A673 (cell line): ENCODE measurements at places on chromosomes 1 and 21. TPM values are rescaled to one million over a fixed set of nuclear protein-coding genes. Genes with fewer than 3 reads are reported as not detected.

The EVA1C gene
- total RNA-seq = 4.3 and 7.2 TPM in 2 replicates

The PDZK1IP1 gene
- not detected in 2 replicates for total RNA-seq

The S100A13 gene
- 11.0 and 18.0 TPM in 2 replicates for total RNA-seq

The KCNK1 gene
- total RNA-seq = not detected in 2 replicates

The TTC34 gene
- total RNA-seq = 0.84 and 1.5 TPM in 2 replicates

The IQGAP3 gene
- total RNA-seq = 35.3 and 37.5 TPM in 2 replicates

GRCh38 chr1:217929213-217929885, 298.2 kb downstream of the SPATA17 start:
- H3K27me3 ChIP-seq = peaks cover 35% of the 10 kb centered on the region
- no peak for DNase-seq
- no peaks in the 10 kb centered on the region for H3K4me1 ChIP-seq
- no peak overlapping the region for H3K4me3 ChIP-seq

DNA sequence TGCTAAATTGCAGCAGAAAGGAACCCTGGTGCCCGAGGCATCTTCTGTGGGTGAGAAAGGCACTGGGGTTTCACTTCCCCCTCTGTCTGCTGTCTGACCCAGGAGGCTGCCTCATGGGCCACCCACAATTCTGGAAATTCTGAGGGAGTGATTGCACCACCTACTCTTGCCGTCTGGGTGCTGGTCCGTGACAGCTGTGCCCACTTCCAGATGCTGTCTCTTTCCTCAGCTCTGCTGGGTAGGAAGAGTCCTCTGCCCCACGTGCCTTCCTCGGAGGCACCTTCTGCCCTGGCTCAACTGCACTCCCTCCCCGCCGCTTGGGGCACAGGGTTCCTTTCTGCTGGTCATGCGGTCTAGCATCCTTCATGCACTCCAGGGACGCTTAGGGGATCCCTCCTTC, 96.3 kb downstream of the ARHGEF10L start:
- H3K27ac ChIP-seq = no peak overlapping the region
- H3K4me3 ChIP-seq = no peak overlapping the region
- DNase-seq = no peak
- H3K36me3 ChIP-seq = no peaks in the 10 kb centered on the region
- no peaks in the 10 kb centered on the region for H3K27me3 ChIP-seq

- H3K27ac ChIP-seq = no peak overlapping the region
- no peaks in the 10 kb centered on the region for H3K4me1 ChIP-seq
- H3K27me3 ChIP-seq = no peaks in the 10 kb centered on the region
- H3K4me3 ChIP-seq = no peak overlapping the region
- DNase-seq = no peak
Measured at GRCh38 chr1:196381544-196381943, 226.7 kb downstream of the KCNT2 start.

GRCh38 chr1:12345350-12346217, 115.8 kb downstream of the VPS13D start:
- DNase-seq = no peak
- no peak overlapping the region for H3K27ac ChIP-seq
- H3K4me3 ChIP-seq = no peak overlapping the region
- peaks cover 25% of the 10 kb centered on the region for H3K36me3 ChIP-seq
- no peaks in the 10 kb centered on the region for H3K4me1 ChIP-seq
- no peaks in the 10 kb centered on the region for H3K27me3 ChIP-seq

GRCh38 chr21:17758683-17759082, 60.5 kb downstream of the C21orf91 start:
- no peaks in the 10 kb centered on the region for H3K4me1 ChIP-seq
- no peaks in the 10 kb centered on the region for H3K36me3 ChIP-seq
- no peak for DNase-seq

DNA sequence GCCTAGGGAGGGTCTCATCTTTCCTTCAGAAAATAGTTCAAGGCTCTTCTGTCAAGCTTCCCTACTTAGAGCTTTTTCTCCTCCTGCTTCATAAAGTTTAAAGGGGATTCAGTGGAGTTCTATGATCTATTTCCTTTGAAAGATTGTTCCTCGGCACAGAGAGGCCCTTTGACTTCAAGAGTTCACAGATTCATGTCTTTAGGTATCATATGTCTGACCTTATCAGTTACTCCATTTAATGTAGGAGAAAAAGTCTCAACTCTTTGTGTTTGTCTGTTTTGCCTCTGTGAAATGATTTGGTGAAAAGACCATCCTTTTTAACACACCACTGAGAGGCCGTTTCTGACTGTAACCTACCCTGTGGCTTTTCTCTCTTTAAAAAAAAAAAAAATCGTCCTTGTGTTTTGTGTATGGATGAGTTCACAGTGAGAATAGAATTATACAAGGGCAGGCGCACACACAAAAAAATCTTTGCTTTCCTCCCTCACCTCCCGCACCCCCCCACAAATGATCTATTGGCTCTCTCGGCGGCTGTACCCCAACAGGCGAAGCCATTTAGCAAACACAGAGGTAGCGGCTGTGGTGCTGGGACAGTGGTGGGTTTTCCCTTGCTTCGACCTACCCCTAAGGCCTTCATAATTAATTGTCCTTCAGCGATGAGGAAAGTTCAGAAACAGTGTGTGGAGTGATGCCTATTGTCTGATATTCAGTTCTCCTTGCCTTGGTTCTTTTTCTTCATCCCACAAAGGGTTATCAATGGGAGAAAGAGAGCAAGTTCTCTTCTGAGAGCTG, 29.6 kb downstream of the PROX1 start:
- no peak overlapping the region for H3K27ac ChIP-seq
- H3K36me3 ChIP-seq = no peaks in the 10 kb centered on the region
- DNase-seq = no peak

DNA sequence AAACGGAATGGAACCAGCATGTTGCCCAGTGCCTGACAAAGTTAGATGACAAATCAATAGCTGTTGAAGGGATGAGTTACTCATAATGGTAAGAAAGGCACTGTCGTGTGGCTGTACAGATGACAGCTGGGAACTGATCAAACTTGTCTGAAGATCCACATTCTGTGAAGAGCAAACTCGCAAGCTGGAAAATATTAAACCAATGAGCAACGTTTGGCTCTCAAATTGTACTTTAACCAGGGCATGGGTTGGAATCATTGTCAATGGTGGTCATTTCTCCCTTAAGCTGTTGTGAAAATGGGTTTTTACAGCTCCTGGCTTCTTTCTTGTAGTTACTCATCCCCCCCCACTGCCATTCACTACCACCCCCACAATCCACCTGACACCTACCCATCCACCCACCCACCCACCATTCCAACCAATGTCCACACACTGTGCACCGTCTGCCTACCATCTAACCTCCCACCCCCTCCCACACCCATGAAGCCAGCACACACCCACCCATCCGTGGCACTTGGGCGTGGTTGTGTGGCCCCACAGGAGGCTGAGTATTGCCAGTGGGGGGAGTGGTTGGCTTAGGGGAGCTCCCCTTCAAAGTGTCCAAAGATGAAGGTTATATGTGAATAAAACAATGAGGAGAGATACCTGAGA, 46.7 kb downstream of the CLDN14 start:
- no peak overlapping the region for H3K27ac ChIP-seq
- no peak for DNase-seq
- H3K4me1 ChIP-seq = no peaks in the 10 kb centered on the region
- H3K36me3 ChIP-seq = no peaks in the 10 kb centered on the region

- no peaks in the 10 kb centered on the region for H3K4me1 ChIP-seq
- H3K27me3 ChIP-seq = no peaks in the 10 kb centered on the region
- no peak overlapping the region for H3K4me3 ChIP-seq
- DNase-seq = no peak
- H3K27ac ChIP-seq = no peak overlapping the region
Measured at GRCh38 chr1:74681449-74681848, 7.9 kb upstream of the ERICH3 start.

GRCh38 chr1:199690496-199690895, 337.0 kb upstream of the NR5A2 start:
- DNase-seq = no peak
- H3K36me3 ChIP-seq = no peaks in the 10 kb centered on the region
- H3K27me3 ChIP-seq = peaks cover 15% of the 10 kb centered on the region
- peaks cover 54% of the 10 kb centered on the region for H3K4me1 ChIP-seq
- H3K27ac ChIP-seq = no peak overlapping the region
- H3K4me3 ChIP-seq = no peak overlapping the region

DNA sequence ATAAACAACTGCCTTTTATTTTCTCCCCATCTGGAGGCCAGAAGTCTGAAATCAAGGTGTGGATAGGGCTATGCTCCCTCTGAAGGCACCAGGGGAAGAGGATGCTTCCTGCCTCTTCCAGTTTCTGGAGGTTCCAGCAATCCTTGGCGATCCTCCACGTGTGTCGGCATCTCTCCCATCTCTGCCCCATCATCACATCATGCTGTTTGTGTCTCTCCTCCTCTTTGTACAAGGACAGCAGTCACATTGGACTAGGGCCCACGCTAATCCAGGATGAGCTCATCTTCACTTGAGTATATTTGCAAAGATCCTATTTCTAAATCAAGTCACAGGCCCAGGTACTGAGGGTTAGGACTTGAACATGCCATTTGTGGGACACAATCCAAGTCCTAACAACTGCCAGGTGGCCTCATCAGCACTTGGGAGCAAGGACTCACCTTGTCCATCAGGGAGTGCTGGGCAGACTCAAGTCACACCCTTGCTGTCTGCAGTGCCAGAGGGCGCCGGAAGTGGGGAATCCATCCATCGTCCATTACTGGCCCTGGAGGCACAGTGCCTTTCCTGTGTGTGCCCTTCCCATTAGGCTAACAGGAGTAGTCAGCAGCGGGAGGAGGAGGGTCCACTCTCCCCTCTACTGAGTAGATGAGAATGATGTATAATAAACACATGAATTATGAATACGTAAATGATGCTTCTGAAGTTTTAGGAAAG, 185.4 kb upstream of the AJAP1 start:
- no peaks in the 10 kb centered on the region for H3K36me3 ChIP-seq
- no peaks in the 10 kb centered on the region for H3K27me3 ChIP-seq
- H3K27ac ChIP-seq = no peak overlapping the region
- no peak for DNase-seq

- no peak for DNase-seq
- peaks cover 17% of the 10 kb centered on the region for H3K27me3 ChIP-seq
- no peak overlapping the region for H3K27ac ChIP-seq
- no peaks in the 10 kb centered on the region for H3K36me3 ChIP-seq
- no peaks in the 10 kb centered on the region for H3K4me1 ChIP-seq
Measured at GRCh38 chr1:17739050-17739449, 16.1 kb upstream of the ACTL8 start.

DNA sequence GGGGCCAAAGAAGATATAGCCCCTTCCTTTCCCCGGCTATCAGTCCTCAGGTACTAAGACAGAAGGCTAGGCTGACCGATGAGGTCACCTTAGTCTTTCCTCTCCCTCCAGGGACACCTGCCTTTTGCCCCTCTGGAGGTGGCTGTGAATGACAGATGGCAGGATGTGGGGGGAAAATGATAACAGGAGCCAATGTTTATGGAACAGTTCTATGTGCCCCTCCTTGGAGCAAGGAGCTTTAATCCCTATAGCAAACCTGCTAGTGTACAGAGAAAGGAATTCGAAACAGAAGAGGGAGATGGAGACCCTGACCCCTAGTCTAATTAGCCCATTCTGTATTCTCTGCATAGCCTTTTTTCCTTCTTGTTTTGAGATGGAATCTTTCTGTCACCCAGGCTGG, 28.1 kb downstream of the SERINC2 start:
- no peak for DNase-seq
- no peak overlapping the region for H3K4me3 ChIP-seq
- H3K4me1 ChIP-seq = no peaks in the 10 kb centered on the region
- no peaks in the 10 kb centered on the region for H3K36me3 ChIP-seq
- H3K27ac ChIP-seq = no peak overlapping the region
- no peaks in the 10 kb centered on the region for H3K27me3 ChIP-seq

GRCh38 chr1:234915924-234916675, 212.5 kb downstream of the TOMM20 start:
- H3K36me3 ChIP-seq = no peaks in the 10 kb centered on the region
- H3K27me3 ChIP-seq = no peaks in the 10 kb centered on the region
- H3K4me1 ChIP-seq = peaks cover 10% of the 10 kb centered on the region
- H3K27ac ChIP-seq = no peak overlapping the region
- peak; percentile 16 for DNase-seq

DNA sequence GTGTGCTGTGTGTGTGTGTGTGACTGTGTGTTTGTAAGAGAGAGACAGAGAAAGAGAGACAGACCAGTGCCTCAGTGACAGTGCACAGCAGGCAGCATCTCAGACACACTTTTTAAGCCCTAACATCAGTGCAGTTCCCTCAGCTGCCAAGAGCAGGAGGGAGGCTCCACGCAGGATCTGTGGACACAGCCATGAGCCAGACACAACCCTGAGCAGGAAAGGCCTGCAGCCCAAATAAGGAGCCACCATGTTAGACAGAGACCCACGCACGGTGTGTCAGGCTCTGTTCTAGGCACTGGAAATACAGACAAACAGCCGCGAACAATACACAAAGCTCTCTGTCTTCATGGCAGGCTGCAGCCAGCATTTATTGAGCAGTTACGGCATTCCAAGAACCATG, 445.5 kb downstream of the MATN1 start:
- no peaks in the 10 kb centered on the region for H3K27me3 ChIP-seq
- no peak for DNase-seq
- H3K4me1 ChIP-seq = peaks cover 56% of the 10 kb centered on the region
- no peak overlapping the region for H3K27ac ChIP-seq

DNA sequence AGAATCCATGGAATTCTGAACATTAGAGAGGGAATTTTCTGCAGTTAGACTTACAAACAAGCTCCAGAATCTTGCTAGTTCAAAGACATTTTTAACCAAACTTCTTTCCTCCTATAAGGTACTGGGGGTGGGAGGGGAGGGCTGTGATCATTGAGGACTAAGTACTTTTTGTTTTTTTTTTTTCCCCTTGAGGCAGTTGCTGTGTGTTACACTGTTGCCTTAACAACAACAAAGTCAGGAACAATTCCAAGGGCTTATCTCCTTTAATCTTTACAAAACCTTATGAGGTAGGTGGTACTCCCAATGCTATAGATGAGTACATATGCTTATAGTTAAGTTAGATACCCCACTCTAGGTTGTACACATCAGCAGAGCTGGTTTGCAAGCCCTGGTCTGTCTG, 62.9 kb downstream of the PPP1R12B start:
- no peak overlapping the region for H3K27ac ChIP-seq
- DNase-seq = no peak
- peaks cover 10% of the 10 kb centered on the region for H3K4me1 ChIP-seq
- H3K4me3 ChIP-seq = no peak overlapping the region
- H3K27me3 ChIP-seq = no peaks in the 10 kb centered on the region

GRCh38 chr21:21662776-21663175, 664.6 kb downstream of the NCAM2 start:
- no peak overlapping the region for H3K27ac ChIP-seq
- H3K36me3 ChIP-seq = no peaks in the 10 kb centered on the region
- H3K4me3 ChIP-seq = no peak overlapping the region
- H3K27me3 ChIP-seq = no peaks in the 10 kb centered on the region
